ENCODE measurements at places on chromosomes 5 and 9.

- no peak for DNase-seq
These were observed 319.4 kb upstream of the CDH18 start for GRCh38 chr5:20307391-20307790.

- DNase-seq, result no peak
These were observed 12.0 kb downstream of the ADRA1B start for GRCh38 chr5:159928122-159928909.

DNA sequence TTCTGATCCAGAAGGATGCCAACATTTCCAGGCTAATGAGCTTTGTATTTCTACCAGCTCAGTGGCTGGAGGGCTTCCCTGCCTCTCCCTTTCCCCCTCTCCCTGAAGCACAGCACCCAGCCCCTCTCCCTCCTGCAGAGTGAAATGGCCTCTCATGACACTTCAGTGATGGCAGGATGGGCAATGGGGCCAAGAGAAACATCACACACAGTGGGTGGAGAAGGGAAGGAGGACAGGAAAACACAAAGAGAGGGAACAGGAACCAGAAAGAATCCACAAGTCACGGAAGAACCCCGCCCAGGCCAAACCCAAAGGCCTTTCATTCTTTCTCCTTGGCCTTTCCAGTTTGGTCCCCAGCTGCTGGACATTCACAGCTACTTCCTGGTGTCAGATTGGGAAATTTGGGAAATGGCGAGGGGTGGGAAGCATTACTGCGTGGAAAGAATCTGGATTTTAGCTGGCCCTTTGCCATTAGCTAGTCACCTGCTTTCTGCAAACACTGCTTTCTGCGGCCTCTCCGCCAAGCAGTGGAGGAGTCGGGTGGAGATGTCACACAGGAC is 82.6 kb downstream of the GLDC start:
- no peak for DNase-seq

DNA sequence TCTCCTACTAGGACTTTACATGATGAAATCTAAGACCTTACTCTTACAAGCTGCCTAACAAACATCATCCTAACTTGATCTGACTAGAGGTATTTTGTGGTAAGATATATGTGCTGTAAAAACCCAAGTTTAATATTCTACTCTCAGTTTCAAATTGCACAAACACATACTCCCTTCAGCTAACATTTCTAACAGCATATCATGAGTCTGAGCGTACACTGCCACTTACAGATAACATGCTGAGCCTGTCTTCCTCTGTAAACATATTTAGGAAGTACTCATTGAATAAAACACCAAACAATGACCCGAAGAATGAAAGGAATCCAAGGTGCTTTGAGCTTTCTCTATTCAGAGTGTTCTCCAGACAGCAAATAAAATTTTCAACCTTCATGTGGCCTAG is 7.9 kb upstream of the ESM1 start:
- DNase-seq, result peak; percentile 10

DNA sequence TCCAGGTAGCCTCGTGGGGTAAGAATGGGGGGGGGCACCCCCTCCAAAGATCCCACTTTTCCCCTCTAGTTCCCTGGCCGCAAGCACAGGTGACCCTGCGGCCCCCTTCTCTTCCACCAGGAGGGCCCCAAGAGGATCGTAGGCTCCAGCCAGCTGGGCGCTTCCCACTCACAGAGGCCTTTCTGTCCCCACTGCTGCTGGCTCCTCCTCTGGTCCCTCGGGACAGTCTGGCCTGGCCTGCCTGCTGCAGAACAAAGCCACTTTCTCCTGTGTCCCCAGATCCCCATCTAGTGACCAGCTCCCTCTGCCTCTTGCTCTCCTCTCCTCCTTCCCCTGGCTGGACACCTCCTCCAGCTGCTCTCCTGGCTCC is 534 bp upstream of the SAPCD2 start:
- DNase-seq, result no peak

GRCh38 chr5:177537389-177538361 is 16.7 kb downstream of the FAM193B start:
- no peak for DNase-seq

DNA sequence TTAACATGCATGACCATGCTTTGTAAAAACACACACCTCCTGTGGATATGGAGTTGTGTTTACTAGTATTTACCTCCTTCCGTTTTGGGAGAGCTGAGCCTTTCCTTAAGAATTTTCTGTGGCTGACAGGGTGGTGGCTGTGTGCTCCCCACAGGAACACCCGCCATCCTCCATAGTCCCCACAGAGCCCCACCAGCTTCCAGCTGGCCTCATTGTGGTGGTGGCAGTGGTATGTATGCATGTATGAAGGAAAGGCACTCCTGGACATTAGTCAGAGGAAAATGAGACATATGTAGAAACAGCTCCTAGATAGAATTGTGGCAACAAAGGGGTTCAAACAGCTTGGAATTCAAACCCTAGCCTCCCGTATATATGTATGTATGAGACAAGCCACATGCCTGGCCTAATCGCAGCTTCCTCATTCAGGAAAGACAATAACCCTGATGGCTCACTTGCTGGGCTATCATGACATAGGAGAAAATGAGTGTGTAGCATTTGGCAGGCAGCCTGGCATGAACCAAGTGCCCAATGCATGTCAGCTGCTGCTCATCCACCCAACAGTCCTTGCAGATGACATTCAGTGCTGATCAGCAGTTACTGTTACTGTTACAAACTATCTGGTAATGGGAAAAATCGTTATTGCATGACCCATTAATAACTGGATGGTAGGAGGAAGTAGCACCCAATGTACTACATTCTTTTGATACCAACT is 459.7 kb downstream of the EBF1 start:
- DNase-seq, result no peak

DNA sequence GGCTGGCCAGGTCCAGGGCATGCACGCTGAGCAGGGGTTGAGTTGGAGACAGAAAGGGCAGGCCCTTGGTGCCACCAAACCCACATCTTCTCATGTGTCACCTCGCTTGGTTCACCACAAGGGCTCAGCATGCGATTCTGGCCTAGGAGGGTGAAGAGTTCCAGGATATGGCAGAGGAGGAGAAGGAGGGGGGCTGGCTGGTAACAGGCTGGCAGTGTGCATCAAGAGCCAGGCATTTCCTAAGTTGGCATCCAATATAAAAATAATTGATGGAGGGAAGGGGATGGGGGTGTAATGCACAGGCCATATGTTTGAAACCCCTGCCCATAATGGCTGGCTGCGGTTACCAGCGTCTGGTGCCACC is 255.6 kb downstream of the NFIB start:
- DNase-seq, result no peak

DNA sequence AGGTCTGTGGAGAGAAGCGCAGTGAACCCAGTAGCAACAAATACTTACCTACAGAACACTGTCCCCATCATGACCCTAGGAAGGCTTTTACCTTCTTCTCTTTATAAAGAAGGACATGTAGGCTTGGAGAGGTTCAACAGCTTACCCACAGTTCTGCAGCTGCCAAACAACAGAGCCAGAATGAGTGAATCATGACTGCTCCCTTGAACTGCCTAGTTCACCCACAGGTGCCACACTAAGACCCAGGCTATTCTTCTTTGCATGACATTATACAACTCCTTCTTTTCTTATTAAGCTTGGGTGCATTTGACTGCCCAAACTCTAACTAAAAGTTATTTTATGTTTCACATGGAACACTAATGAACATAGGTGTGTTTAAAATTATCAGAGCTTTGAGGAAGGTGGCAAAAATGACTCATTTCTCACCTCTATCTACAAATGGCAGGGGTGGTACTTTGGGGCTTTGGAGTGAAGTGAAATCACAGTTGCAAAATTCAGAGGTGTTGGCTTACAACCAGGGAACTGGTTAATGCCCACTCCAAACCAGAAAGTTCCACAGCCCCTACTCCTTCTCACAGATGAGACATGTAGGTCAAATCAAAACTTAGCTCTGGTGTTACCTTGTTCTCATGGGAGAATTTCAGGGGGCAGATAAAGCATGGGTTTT is 201.6 kb downstream of the SEMA6A start:
- no peak for DNase-seq

- no peak for DNase-seq
These were observed 27.1 kb upstream of the ZBTB43 start for GRCh38 chr9:126777733-126778132.

- no peak for DNase-seq
These were observed 215.6 kb upstream of the ADAMTS16 start for GRCh38 chr5:4924577-4924976.

- no peak for DNase-seq
These were observed 239.6 kb upstream of the RAI14 start for GRCh38 chr5:34416501-34417008.

DNA sequence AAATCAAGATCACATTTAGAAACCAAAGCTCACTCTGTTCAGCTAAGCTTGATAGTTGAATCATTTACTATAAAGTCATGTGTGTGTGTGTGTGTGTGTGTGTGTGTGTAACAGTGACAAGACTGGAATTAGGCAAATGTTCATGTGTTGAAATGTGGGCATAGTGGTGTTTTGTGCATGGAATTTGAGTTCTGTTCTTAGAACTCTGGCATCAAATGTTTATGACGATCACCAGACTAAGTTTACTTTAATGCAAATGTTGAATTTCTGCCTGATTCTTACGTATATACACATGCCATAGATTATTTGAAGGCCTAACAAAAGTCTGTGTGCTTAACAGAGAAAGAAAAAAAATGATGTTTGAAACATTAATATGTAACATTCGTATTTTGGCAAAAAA is 72.8 kb upstream of the COL5A1 start:
- DNase-seq, result no peak

GRCh38 chr9:37104183-37104889 is 16.0 kb upstream of the ZCCHC7 start:
- DNase-seq, result no peak

DNA sequence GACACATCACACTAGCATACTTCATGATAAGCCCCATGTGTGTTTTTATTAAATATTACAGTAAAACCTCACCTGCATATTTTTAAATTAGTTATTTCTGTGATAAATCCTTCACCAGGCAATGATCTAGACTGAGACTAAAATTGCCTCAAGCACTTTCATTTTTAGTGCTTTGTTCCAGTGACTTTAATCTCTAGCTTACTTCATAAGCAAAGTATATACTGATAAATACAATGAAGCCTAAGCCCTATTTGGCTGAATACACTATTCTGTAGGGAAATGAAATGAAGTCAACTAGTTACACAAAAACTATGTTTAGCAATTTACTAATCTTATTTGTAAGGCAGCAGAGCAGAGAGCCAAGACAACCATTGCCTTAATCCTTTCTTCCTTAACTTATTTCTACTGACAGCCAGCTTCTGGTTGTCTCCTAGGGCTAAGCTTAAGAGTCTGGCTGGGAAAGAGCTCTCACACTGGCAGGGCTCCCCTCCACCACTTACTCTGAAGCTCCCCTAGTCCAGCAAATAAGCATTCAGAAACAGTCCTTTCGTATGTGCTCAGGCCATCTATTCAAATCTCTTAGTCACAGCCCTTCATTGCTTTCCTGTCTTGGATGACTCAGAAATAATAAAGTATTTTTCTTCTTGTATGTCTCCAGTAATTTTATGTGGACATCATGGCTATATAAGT is 31.4 kb upstream of the MTAP start:
- DNase-seq, result peak; percentile 58

- no peak for DNase-seq
These were observed 249.7 kb upstream of the TMEM161B start for GRCh38 chr5:88518131-88519016.

DNA sequence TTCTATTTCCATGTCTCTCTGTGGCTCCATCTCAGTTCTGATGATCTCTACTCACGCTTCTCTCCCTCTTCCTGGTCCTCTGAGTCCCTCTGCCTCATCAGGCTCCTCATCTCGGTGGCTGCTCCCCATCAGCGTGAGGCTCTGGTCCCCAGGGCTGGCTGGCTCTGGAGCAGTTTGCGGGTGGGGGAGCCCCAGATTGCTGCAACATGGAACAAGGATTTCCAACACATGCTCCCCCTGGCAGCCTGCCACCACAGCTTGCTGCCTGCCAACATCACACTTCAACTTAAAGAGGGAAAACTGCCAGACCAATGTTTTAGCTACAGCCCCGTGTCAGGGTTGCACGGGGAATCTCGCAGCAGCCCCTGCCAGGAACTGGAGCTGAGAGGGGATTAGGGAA is 77.2 kb upstream of the NEK6 start:
- DNase-seq, result peak; percentile 39

- no peak for DNase-seq
These were observed 31.9 kb downstream of the PALM2AKAP2 start for GRCh38 chr9:109811876-109812275.

DNA sequence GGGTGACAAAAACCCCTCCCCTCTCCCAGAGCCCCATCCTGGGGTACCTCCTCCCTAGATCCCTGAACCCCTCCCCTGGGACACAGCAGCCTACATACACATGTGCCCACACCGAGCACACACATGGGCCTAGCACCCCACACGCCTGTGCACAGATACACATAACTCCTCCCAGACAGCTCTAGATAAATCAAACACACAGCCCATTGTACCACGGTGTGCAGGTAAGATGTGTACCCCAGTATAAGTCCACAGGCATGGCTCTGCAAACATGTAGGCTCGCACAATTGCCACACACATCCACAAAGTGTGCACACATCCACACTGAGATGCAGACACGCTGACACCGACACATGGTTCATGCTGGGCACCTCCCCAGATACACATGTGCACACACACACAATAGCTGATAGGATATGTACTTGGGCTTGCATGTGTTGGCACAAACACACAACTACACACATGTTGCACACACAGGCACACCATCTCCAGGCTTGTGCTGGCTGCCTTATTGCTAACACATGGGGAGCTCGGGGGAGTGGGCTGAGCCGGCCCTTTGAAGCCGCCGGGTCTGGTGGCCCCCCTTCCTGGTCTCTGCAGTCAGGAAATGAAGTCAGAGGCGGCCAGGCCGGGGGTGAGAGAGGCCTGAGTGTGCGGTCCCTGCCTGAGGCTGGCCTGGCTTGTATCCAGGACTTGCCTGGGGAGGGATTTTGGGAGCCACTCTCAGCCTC is 30.2 kb downstream of the GOLGA2 start:
- peak; percentile 72 for DNase-seq

DNA sequence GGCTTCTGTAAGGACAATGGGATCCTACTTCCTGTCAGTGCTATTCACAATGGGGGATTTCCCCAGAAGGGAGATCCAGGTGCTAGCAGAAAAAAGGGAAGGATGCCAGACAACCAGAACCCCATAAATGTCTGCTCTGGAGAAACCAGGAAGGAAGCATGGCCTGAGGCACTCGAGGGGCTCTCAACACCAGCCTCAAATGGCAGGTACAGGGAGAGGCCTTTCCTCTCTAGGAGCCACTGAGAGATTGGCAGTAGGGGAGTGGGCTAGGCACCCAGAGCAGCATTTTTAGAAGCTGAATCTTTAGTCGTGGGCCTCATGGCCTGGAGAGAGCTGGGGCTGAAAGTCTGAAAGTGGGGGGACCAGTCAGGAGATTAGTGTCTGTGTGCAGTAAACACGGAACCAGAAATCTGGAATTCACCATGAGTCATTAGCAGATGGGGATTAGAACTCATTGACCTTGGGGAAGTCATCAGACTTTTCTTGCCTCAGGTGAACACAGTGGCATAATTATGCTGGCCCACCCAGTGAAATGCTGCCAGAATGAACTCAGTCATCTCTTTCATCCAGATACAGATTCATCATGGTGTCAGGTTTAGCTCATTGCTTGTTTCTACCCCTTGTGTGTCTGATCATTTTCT is 28.3 kb downstream of the ARHGEF28 start:
- DNase-seq, result peak; percentile 35

GRCh38 chr9:133604214-133604613 is 5.0 kb downstream of the FAM163B start:
- DNase-seq, result no peak

All from common myeloid progenitor, CD34-positive (primary cell).